ENCODE measurements at places on chromosomes 3 and 15. TPM values are rescaled to one million over a fixed set of nuclear protein-coding genes. Genes with fewer than 3 reads are reported as not detected.

The FSD2 gene
- not detected for total RNA-seq

The LCMT2 gene
- total RNA-seq, result 9.8 TPM

The AHSG gene
- total RNA-seq, result not detected

DNA sequence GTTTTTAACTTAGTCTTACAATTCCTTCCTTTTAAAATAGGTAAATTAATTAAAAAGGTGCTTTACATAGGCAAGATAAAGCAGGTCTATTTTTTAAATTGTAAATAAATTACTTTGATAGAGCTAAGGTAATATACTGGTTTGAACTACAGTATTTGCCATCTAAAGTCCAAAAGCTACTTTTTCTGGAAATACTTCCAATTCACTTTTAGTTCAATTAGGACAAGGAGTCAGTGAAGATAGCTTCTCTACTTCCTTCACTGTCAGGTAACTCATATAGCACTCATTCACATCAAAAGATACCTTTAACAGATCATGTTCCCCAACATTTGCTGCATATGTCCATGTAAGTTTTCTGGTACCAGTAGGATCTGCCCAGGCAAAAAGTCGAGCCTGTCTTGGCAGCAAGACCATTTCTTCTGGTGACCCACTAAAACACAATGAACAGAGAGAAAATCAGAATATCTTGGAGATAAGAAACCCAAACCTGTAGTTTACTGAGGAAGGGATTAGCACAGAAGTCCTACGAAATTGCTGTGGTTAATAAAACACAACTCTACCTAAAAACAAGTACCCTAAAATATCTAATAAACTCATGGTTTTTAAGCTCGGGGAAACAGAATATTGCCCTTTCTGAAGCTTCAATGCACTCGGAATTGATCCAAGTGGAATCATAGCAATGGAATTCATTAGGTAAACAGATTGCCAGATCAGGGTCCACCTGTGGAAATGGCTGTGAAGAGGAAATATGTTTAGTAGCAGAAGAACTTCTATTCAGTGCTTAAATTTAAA lies 153.1 kb downstream of the VPS13C start:
- peak; percentile 11 for DNase-seq

- DNase-seq, result no peak
Observed at GRCh38 chr3:65814845-65815578, 223.7 kb downstream of the MAGI1 start.

DNA sequence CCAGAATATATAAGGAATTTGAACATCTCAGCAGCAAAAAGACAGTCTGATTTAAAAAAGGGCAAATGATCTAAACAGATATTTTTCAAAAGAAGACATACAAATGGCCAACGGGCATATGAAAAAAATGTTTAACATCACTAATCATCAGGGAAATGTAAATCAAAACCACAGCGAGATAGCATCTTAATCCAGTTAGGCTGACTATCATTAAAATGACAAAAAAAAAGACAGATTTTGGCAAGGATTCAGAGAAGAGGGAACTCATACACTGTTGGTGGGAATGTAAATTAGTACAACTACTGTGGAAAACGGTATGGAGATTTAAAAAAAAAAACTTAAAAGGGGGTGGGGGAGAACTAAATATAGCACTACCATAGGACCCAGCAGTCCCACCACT lies 47.9 kb downstream of the RNF13 start:
- no peak for DNase-seq

DNA sequence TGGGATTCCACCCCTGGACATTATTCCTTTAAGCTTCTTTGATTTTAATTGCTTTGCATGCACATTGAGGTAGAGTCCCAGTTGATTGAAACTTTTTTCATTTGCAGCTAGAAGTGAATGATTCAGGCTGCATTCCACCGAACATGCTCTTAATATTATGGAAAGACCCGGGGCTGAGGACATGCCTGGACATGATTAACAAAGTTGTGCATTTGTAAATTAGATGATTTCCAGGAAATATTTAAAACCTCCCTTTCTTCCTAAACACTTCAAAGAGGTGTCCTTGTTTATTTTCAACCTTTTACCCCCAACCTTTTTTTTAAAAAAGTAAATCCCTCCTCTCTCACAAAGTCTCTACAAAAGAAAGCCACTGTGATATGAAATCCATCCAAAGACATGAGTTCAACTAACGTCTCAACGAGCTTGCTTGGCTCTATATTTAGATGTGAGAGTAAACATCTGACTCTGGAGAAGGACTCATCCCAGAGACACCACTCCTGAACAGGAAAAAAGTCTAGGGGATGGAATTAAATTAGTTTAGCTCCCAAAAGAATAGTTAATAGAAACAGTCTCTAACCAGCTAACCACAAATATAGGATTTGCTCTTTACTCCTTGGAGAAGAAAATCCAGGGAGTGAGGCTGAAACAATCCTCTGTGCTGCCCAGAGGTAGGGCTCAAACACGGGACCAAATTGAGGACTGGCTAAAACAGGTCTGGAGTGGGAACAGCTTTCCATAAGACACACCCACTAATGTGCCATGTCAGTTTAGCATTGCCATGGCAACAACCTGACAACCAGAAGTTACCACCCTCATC lies 83.1 kb downstream of the XXYLT1 start:
- peak; percentile 60 for DNase-seq

- no peak for DNase-seq
Observed at GRCh38 chr15:99335508-99335907, 84.2 kb downstream of the LRRC28 start.

DNA sequence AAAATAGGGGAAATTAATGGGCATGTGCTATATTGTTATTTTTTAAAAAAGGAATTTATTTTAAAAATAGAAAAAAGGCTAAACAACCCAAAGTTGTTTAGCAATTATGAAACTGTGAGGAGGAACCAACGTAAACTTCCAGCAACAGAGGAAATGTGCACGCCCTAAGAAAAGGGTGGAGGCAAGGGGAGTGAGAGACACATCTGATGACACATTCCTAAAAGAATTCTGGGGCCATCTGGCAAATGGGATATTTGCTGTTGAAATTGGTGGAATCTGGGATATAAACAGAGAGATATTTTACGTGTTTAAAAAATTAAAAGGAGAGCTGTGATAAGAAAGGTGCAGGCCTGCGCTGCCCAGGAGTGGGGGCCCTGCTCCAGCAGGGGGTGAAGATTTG lies 50.8 kb upstream of the MUC13 start:
- DNase-seq, result peak; percentile 78

DNA sequence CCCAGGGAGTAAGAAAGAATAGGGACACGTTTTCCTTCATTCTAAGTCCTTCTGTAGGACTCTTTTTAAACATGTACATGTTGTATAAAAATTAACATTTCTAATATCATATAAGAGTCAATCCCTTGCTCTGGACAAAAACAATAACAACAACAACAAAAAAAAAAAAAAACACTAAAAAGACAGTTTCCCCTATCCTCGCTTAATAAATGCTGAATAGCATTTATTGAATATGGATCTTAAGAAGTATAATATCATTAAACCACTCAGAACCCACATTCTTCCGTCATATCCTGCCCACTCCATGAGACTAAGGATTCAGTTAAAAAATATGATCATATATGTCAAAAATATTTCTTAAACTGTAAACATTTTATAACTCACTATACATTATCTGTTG lies 145.1 kb downstream of the AQP9 start:
- no peak for DNase-seq

DNA sequence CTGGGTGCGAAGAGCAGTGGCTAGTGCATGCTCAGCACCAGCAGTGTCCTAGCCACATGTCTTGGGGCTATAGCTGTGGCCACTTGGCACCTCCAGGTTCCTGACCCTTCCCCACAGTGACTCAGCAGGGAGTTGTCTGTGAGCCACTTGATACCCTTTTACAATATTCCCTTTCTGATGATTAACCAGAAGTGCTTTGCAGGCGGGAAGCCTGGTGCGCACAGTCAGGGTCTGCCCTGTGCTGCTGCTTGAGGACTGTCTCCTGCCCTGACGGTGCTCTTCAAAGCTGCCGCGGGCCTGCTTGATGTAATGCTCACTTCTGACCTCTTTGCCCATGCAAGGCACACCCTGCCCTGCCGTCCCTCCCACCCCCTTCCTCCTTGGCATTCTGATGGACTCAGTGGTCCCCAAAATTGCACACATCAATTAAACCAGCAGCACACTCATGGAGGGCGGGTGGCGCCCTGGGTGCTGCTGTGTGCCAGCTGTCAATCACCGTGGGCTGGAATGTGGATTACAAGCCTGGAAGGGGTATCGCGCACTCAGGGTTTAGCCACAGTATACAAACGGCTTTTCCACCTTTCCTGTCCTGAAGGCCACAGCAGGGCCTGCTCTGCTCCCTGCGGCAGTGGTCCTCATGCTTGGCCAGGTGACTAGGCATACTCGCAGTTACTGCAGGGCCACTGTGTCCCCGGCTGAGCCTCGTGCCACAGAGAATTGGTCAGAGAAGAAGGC lies 40.9 kb upstream of the PCSK6 start:
- DNase-seq, result no peak
